ENCODE measurements at places on chromosomes 2 and 18. TPM values are rescaled to one million over a fixed set of nuclear protein-coding genes. Genes with fewer than 3 reads are reported as not detected.

RGPD4 gene
- not detected for total RNA-seq

SEPTIN10 gene
- 96.2 TPM for total RNA-seq

KCNJ3 gene
- not detected for total RNA-seq

KCNE4 gene
- total RNA-seq: not detected

EVA1A gene
- total RNA-seq: 1.0 TPM

LHCGR gene
- total RNA-seq: 0.11 TPM

EFR3B gene
- 3.5 TPM for total RNA-seq

FNDC4 gene
- 0.21 TPM for total RNA-seq

- no peak overlapping the region for H3K27ac ChIP-seq
- no peak overlapping the region for H3K4me3 ChIP-seq
- H3K4me1 ChIP-seq: no peaks in the 10 kb centered on the region
These were observed 593.3 kb upstream of the FANCL start for GRCh38 chr2:58834404-58834803.

DNA sequence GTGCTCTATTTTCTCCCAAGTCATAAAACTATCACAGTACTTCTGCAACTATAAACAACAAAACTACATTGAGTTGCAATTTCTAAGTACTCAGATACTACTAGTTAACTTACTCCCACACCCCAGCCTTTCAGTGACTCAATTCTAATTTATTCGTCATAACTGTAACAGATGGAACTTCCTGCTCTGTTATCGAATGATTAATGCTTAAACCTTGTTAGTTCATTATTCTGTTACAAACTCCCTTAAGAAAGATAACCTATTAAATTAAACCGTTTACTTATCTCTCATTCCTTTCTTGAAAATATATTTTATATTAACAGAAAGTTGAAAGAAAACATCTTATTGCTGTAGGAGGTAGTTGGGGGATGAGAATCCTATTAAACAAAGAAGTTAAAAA lies 17.0 kb downstream of the TNFAIP6 start:
- no peaks in the 10 kb centered on the region for H3K36me3 ChIP-seq
- no peaks in the 10 kb centered on the region for H3K4me1 ChIP-seq
- no peak overlapping the region for H3K4me3 ChIP-seq
- H3K27me3 ChIP-seq: no peaks in the 10 kb centered on the region
- no peak for DNase-seq

GRCh38 chr2:151840216-151841046 lies 12.2 kb upstream of the ARL5A start:
- no peaks in the 10 kb centered on the region for H3K27me3 ChIP-seq
- H3K4me3 ChIP-seq: no peak overlapping the region
- no peaks in the 10 kb centered on the region for H3K36me3 ChIP-seq
- DNase-seq: peak; percentile 82

- H3K36me3 ChIP-seq: no peaks in the 10 kb centered on the region
- H3K4me3 ChIP-seq: no peak overlapping the region
- no peak for DNase-seq
- no peaks in the 10 kb centered on the region for H3K27me3 ChIP-seq
These were observed 54.8 kb downstream of the CRACDL start for GRCh38 chr2:98881153-98881650.

- H3K36me3 ChIP-seq: no peaks in the 10 kb centered on the region
- no peaks in the 10 kb centered on the region for H3K27me3 ChIP-seq
- H3K4me1 ChIP-seq: no peaks in the 10 kb centered on the region
- no peak for DNase-seq
These were observed 865.3 kb downstream of the ERBB4 start for GRCh38 chr2:211673133-211673905.

GRCh38 chr18:75246721-75247610 lies 36.4 kb downstream of the TSHZ1 start:
- no peak for DNase-seq
- H3K27ac ChIP-seq: peak overlapping the region; percentile 83
- H3K27me3 ChIP-seq: no peaks in the 10 kb centered on the region
- H3K4me1 ChIP-seq: peaks cover 14% of the 10 kb centered on the region
- no peaks in the 10 kb centered on the region for H3K36me3 ChIP-seq

DNA sequence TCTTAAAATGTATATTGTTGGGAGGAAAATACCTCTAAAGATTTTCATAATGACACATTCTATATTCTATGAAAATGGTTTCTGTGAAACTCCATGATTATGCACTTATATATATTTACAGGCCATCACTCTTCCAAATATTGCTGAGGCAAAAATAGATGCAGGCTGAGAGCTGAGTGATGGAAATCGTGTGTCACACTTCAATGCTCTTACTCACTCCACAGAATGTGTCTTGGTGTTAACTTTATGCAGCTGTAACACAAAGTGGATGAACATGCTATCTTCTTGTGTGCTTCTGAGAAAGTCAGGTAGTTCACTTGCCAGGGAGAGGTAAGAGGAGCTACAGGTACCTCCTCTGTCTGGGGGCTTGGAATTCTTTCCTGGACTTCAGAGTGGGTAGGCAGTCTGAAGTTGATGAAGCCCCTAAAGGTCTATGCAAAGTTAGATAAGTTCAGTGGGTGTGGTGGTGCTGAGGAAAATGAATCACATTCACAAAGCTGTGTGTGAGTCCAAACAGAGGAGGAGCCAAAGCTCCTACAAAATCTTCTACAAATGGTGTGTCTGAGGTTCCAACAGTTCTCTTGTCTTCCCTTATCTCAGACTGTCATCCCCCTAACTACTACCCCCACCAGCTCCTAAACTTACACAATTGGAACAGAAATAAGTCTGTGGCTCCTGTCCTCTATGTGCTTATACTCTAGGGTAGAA lies 74.2 kb upstream of the ST6GAL2 start:
- no peaks in the 10 kb centered on the region for H3K36me3 ChIP-seq
- H3K4me1 ChIP-seq: no peaks in the 10 kb centered on the region
- no peak overlapping the region for H3K4me3 ChIP-seq
- no peak for DNase-seq

DNA sequence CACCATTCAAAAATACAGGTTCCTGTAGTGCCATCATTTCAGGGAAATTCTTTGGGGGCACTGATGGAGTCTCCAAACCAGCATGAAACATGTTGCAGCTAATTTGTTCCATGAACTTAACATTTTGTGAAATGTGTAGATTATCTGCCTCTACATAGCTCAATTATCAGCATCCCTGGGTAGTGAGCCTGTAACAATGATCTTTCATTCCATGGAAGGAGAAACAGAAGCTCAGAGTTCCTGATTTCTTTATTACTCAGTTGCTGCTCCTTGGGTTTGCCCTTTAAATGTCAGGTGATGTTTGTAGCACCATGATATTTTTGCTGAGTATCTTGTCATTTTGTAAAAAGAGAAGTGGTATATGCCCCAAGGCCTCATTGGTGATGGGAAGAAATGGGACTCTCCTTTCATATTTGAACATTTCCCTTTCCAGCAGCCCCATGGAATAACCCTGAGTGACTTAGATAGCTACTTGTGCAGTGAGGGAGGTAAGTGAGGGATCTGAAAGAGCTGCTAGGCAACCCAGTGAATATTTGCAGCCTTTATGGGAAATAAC lies 146.9 kb downstream of the CERS6 start:
- no peaks in the 10 kb centered on the region for H3K36me3 ChIP-seq
- H3K27ac ChIP-seq: no peak overlapping the region
- no peak overlapping the region for H3K4me3 ChIP-seq
- peaks cover 30% of the 10 kb centered on the region for H3K4me1 ChIP-seq

GRCh38 chr2:5777131-5777535 lies 84.9 kb downstream of the SOX11 start:
- H3K27me3 ChIP-seq: no peaks in the 10 kb centered on the region
- no peak overlapping the region for H3K4me3 ChIP-seq
- H3K36me3 ChIP-seq: no peaks in the 10 kb centered on the region
- DNase-seq: no peak
- no peaks in the 10 kb centered on the region for H3K4me1 ChIP-seq

DNA sequence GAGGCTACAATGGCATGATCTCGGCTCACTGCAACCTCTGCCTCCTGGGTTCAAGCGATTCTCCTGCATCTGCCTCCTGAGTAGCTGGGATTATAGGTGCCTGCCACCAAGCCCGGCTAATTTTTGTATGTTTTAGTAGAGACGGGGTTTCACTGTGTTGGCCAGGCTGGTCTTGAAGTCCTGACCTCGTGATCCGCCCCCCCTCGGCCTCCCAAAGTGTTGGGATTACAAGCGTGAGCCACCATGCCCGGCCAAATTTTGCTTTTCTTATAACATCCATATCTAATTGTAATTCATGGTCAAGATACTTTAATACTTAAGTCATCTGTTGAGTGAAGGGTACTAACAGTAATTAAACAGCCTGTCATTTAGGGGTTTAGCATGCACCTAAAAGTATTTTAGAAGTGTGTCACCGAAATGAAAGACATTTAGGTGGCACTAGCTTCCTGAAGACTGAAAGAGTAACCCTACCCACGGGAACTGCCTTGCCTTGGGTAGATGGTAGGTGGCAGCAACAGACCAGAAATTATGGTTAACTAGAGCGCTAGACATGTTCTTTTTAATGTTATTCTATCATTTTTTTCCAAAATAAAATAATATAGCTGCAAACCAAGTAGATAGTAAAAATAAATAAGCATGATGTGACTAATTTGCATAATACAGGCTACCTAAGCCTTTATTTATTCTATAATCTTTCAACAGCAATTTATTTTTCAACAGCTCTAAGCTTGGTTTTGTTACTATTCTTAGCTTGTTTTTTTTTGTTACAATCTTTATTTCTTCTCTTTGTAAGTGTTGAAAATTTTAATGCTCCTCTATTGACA lies 8.6 kb upstream of the ACYP2 start:
- H3K4me1 ChIP-seq: no peaks in the 10 kb centered on the region
- no peak overlapping the region for H3K4me3 ChIP-seq
- H3K27me3 ChIP-seq: no peaks in the 10 kb centered on the region
- H3K27ac ChIP-seq: no peak overlapping the region
- H3K36me3 ChIP-seq: no peaks in the 10 kb centered on the region

DNA sequence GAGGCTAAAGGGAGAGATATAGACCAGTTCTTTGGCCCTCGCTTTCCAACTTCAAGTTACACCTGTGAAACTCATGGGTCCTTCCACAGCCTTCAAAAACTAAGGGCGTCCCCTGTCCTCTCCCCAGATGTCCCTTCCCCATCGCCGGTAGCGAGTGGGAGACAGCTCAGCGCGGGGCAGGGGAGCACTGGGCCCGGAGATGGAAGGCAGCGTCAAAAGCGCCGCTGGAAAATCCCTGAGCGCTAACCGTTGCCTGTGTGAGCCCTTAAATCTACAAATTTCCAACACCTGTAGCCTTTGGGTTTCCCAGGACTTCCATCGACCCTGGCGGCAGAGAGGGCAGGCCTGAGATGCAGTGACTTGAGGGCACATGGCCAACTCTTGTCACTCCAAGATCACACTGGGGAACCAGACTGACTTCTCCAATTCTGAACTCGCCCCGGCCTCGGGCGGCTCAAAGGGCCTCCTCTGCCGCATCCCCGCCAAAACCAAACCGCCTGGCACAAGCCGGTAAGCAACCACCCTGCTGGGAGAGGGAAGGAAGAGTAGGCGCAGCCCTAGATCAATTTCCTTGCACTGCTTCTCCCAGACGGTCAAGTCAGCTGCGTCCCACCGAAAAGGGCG lies 879 bp upstream of the EPAS1 start:
- H3K27me3 ChIP-seq: peaks cover 30% of the 10 kb centered on the region
- peaks cover 8% of the 10 kb centered on the region for H3K4me1 ChIP-seq
- peak overlapping the region; percentile 76 for H3K4me3 ChIP-seq
- no peak overlapping the region for H3K27ac ChIP-seq

DNA sequence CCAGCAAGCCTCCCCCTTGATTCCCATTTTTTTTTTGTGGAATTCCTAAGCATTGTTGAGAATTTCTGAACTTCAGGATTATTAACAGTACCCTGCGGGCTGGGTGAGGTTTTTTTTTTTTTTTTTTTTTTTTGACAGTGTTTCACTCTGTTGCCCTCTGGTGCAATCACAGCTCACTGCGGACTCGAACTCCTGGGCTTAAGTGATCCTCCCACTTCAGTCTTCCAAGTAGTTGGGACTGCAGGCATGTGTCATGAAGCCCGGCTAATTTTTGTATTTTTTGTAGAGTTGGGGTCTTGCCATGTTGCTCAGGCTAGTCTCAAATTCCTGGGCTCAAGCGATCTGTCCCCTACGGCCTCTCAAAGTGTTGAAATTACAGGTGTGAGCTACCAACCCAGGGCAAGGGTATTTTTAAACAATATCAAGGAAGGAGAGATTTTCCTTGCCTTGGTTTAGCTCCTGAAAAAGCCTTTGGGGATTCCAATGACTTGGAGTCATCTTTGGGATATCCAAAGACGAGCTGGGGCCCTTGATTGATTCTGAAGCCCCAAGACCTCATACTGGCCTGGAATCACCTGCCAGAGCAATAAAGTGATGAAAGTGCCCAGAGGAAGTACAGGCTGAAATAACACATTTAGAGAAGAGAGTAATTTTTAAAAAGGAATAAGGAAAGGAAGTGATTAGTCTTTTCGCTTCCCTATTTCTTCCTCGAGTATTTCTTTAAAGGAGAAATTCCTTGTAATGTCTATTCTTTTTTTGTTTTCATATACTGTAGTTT lies 240.2 kb downstream of the TGIF1 start:
- no peaks in the 10 kb centered on the region for H3K27me3 ChIP-seq
- H3K27ac ChIP-seq: no peak overlapping the region
- H3K4me3 ChIP-seq: no peak overlapping the region
- DNase-seq: no peak
- H3K36me3 ChIP-seq: no peaks in the 10 kb centered on the region
- H3K4me1 ChIP-seq: no peaks in the 10 kb centered on the region

- no peak overlapping the region for H3K27ac ChIP-seq
- no peak for DNase-seq
- no peaks in the 10 kb centered on the region for H3K36me3 ChIP-seq
- H3K27me3 ChIP-seq: no peaks in the 10 kb centered on the region
- H3K4me1 ChIP-seq: no peaks in the 10 kb centered on the region
These were observed 48.1 kb upstream of the HPCAL1 start for GRCh38 chr2:10254373-10255188.

DNA sequence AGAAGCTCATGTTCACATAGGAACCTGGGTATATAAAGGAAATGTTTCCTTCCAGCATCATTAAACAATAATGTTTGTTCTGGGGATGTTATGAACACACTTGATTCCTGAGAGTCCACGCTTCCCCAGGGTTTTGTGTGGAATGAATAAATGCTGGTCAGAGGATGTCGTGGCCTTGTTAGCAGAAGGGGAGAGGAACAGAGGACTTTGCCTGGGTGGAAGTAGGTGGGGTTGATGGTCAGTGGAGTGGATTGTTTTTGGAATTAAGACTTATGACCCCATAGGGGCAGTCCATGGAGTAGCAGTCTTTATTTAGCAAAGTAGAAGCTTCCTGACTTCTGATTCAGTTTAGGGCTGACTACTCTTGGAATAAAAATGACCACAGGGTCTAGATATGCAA lies 139.6 kb downstream of the MYO1B start:
- no peak for DNase-seq
- no peaks in the 10 kb centered on the region for H3K36me3 ChIP-seq
- no peaks in the 10 kb centered on the region for H3K4me1 ChIP-seq
- H3K4me3 ChIP-seq: no peak overlapping the region
- H3K27ac ChIP-seq: no peak overlapping the region

Data from GM12878 (cell line).